RKO (cell line): ENCODE measurements at places on chromosomes 11 and 22.
A peak's percentile ranks its signal among the peaks of the same experiment; 100 is the strongest.

DNA sequence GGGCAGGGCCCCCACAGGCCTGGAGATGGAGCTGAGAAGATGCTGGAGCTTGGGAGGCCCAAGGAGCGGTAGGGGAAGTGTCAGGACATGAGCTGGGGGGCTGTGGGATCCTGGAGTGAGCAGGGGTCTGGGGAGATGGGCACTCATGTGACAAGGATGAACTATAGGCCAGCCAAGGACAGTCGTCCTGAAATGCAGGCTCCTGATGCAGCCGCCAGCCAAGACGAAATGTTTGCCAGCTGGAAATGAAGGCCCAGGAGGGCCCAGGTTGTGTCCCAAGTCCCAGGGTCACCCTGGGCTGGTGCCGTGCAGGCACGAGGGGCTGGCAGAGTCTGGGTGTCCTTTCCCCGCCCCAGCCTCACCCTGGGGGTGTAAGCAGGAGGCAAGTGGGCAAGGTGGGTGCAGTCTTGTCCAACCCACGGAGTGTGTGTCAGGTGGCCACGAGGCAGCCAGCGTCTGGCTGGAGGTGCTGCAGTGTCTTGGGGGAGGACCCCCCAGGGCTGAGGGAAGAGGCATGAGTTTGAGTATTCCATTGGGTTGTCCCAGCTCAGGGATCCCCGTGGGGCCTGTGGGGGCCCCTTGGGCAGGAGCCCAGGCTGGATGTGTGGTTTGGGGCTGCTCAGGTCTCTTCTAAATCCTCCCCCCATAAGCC, 21.4 kb downstream of the MRGPRG start:
- no peak for DNase-seq

GRCh38 chr11:60899046-60899936, 7.1 kb downstream of the PRPF19 start:
- peak; percentile 76 for DNase-seq

DNA sequence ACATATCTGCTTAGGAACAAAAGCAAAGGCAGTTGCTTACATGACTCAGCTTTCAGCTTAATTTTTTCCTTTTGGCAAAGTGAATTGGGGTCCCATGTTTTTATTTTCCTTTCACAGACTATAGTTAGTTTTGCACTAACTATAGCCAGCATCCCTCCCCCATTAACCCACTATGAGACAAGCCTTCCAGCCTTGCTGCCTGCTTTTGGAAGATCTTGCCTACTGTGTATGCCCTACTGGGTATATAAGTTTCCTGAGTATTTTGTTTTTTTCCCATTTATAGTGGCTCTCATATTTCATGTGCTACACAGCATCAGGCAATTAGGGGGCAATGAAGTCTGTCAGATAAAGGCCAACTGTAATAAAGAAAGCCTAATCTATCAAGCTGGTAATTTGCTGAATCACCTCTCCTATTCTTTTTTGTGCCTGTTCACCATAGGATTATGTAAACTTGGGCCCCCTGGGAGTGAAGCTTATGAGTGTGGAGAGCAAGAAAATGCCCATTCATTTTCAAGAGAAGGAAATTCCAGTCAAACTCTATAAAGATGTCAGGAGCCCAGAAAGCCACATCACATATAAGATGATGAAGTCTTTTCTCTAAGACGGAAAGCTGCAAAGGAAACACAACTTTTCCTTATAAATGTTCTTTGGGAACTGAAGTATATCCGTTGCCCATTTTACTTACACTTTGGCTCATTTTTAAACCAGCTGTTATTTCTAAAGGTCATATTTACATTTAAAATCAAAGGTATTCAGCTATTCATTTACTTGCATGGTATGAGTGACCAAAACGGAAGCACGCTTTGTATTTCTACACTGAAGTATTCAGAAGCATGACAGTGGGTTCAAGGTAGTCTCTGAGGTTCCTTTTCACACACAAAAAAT, 64.0 kb downstream of the CCDC83 start:
- no peak for DNase-seq

DNA sequence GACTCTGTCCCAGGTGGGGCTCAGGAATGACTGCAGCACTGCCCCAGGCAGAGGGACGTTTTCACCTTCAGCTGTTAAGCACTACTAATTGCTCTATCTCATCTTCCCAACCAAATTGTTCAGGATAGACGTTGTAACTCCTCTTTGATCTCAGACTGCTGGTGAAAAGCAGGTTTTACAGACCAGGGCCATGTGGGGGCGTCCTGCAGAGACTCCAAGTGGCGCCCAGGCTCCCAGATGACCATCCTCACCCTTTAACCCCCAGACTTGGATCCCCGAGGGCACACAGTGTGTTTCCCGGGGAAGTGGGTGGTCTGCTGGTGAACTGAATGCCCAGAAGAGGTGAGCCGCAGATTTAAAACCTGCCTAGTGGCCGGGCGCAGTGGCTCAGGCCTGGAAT, 23.9 kb downstream of the FADD start:
- DNase-seq, result no peak

GRCh38 chr22:46528121-46528610, 9.3 kb downstream of the CELSR1 start:
- peak; percentile 50 for DNase-seq

- DNase-seq, result no peak
These were observed 196.5 kb downstream of the FAM76B start for GRCh38 chr11:95593111-95593510.

GRCh38 chr11:67632982-67633755, 3.4 kb upstream of the NUDT8 start:
- DNase-seq, result no peak

GRCh38 chr11:116207421-116208141, 565.2 kb downstream of the BUD13 start:
- no peak for DNase-seq

GRCh38 chr11:39432929-39433328, 2026.5 kb downstream of the LRRC4C start:
- no peak for DNase-seq

DNA sequence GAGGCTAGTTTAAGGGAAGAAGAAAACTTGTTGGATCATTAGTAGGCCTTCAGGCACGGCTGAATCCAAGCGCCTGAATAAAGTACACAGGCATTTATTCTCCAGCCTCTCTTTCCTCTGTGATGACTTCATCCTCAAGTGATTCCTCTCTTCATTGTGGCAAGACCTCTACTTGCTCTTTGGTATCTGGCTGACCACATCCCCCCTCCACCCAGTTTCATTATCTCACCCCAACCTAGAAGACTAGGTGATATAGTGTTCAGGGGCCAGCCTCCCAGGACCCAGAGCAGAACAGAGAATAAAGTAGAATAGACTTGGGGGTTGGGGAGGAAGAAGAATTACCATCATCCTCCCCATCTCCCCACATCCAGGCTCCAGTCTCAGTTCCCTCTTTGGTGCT, 189.3 kb downstream of the MIAT start:
- no peak for DNase-seq
